ENCODE measurements at places on chromosomes 3 and 15.

DNA sequence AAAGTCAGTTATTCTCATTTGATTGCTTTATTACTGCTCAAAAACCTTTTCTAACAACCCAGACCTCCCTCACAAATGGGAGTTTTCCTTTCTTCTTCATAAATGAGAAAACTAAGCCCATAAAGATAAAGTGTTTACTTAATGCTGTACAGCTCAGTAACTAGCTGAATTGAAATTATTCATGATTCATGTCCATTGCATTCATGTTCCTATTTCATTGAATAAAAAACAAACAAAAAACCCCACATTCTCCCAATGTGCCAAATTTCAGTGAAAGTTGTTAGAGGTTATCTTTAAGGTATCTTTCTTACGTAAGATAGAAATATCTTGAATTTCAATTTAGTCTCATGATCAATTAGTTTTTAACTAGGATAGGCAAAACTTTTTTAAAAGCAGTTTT, 2.8 kb downstream of the PLSCR2 start:
- no peak for DNase-seq

DNA sequence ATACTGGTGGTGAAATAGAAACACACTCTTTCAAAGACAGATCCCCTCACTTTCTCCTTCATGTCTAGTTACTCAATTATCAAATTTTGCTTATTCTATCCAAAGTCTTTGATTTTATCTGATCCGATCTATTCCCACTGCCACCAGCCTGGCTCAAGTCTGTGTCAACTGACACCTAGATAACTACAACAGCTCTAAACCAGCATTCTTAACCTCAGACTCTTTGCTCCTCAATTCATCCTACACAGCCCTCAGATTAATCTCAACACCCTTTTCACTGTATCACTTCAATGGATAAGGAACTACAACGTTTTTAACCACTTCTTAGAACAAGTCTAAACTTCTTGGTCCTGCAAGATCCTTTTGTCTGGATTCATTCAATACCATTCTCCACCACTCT, 9.1 kb downstream of the KPNA1 start:
- no peak for DNase-seq

DNA sequence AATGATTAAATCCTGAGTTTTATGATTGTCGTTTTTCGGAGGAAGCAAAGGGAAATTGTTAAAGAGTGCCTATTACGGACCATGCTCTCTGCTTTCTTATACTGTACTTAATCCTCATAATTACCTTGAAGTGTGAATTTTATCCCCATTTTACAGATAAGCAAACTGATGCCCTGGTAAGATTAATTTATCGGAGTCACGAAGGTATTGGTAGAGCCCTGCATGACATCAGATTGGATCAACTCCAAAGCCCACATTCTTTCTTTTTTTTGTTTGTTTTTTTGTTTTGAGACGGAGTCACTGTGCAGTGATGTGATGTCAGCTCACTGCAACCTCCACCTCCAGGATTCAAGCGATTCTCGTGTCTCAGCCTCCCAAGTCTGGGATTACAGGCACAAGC, 1.6 kb upstream of the GNB4 start:
- no peak for DNase-seq

DNA sequence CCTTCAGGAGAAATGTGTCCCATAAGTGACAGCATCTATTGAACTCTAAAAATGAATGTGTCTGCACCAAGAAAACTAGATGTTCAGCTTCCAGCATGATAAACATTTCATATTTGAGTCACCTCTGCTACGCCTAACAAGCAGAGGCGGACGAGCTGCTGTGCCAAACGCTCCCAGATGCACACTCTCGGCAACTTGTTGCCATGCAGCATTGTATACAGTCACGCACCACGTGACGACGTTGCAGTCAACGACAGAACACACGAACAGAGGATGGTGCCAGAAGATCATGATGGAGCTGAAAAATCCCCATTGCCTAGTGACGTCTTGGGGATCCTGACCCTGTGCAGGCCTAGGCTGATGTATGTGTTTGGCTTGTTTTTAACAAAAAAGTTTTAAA, 137.5 kb downstream of the XXYLT1 start:
- no peak for DNase-seq

DNA sequence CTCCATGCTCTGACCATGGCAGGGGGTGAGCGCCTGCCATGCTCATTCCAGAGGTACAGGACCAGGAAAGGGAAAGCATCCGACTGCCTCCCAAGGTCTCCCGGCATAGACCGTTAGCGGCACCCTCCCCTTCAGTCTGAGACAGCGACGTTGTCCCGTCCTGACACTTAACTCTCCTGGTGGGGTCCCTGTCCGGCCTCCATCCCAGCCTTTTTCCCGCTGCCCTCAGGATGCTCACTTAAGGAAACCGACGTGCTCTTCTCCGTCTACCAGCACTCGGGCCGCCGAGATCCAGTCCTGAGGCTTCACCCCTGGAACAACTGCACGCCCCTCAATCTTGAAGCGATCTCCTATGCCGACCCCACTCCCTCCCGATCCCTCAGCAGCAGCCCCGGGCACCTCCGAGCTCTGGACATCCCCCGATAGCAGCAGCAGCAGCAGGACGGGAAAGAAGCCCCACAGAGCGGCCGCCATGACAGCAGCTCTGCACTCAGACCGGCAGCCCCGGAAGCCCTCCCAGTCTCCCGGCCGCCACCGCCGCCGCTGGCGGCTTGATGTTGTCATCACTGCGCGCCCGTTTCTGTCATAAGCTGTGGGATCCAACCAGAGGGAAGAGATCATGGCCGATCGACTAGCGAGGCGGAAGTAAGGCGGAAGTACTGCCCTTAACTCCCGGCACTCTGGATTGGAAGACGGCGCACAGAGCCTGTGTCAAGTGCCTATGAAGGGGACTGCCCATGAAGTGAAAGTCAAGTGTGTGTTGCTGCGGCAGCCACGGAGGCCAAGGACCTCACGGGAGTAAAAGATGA, at the start of the genes EMC7 and PGBD4:
Gene EMC7, minus strand, starts transcription at position 497 of the 809 bp plus-strand sequence. Its CDS starts 23 bp downstream, at position 474.
Gene PGBD4, plus strand, starts transcription at position 718 of the 809 bp plus-strand sequence. CDS start 449 bp downstream, outside the sequence.
- DNase-seq: peak; percentile 99

DNA sequence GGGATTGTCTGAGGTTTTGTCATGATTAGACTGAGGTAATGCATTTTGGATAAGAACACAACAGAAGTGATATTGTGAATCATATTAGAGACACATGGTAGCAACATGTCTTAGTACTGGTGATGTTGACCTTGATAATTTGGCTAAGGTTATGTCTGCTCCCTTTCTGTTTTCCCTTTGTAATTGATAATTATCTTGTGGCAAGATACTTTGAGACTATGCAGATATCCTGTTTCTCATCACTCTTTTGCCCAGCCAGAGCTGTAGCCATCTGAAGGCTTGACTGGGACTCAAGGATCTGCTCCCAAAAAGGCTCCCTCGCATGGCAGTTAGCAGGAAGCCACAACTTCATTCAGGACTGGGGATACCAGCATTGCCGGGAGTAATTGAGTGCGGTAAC, 35.3 kb upstream of the LARS2 start:
- no peak for DNase-seq

- no peak for DNase-seq
Measured at GRCh38 chr15:78420766-78421165, 17.2 kb upstream of the IREB2 start.

- DNase-seq: no peak
Measured at GRCh38 chr3:59473636-59474035, 423.8 kb upstream of the CFAP20DC start.

DNA sequence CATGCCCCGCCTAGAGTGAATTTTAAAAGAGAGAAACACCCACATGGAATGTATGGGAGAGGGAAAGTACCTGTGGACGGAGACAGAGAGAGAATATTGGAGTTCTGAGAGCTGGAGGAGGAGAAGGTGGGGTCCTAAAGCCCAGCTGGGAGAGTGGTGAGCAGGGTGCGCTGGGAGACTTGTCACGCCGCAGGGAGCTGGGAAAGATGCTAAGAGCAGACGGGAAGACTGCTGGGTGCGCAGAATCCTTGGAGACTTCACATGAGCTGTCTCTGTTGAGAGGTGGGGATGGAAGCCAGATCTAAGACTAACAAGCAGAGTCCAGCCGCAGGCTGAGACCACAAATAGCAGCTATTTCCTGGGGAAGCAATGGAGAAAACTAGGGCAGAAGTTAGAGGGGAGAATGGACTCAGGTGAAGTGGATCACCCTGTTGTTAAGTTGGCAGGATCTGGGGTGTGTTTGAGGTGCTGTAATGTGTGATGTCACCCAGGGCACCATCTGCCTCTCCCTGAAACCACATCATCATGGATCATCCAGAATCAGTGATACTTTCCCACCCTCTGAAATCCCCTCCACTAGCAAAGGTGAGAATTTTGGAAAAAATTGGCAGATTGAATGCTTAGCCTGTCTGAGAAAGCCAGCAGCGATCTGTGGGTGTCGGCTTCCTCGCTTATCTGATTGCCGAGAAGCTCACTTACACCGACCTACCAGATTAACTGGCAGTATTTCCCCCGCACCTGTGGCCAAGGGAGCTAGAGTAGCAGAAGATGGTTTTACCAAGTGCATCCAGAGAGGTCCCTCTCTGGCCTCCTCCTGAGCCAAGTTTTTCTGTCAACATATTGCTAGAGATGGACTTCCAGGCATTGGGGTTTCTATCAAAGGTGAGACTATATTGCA, 174.8 kb upstream of the BHLHE40 start:
- no peak for DNase-seq

GRCh38 chr3:149080011-149080698, 6.2 kb downstream of the HLTF start:
- no peak for DNase-seq

DNA sequence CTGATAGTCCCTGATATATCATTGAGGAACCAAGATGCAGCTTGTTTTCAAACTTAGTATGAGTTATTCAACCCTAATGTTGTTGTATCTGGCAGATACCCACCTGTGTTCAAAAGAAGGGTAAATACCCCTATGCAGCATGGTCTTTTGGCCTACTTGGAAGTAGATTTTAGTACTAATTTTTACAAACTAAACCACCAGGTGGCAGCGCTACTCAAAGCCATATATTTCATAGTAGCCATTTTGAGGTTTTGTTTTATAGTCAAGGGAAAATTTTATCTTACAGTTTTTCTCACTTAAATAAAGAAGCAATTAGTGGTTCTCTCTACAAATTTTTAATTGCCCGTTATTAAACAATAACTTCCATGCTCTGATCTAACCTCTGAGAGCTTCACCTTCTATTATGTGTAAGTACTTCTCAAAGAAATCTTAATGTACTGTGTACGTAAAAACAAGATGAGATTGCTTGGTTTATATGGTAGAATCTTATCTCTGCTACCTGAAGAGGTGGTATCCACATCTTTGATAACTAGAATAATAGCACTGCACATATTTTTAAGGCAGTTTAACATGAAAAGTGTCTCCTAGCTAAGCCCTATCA, 31.5 kb upstream of the MLF1 start:
- DNase-seq: no peak

DNA sequence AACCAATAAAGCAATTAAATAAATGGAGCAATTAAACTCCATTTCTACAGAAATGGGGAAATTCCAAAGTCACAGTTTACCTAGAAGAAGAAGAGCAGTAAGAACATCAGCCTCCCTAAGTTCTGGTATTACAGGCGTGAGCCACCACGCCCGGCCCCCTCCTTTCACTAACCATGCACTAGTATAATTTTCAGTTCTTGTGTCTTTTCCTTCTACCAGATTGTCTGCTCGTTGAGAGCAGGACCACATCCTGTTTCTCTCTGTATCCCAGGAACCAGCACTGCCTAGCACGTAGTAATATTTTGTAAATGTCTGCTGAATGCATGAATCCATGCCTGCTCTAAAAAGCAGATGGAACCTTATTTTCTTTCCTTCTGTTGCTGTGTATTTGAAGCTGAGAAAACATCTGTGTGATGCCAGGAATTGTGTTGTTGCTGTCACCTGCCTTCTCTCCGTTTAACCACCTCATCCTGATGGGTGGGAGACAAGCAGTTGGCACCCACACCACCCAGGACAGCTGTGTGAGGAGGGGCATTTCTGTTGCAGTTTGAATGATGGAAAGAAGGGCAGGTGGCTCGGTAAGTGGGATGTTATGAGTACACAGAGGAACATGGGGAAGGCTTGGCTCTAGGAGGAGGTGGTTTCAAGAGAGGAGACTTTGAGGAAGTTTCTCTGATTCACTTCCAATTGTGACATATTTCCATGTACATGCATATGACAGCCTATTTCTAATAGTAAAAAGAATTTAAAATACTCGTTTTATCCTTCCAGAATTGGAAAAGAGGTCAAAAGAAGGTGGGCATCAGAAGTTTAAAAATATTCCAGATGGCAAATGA, 30.1 kb downstream of the PXYLP1 start:
- no peak for DNase-seq

- no peak for DNase-seq
Measured at GRCh38 chr3:50423543-50423942, 64.2 kb upstream of the TMEM115 start.

- no peak for DNase-seq
Measured at GRCh38 chr3:174083706-174084105, 686.2 kb downstream of the NLGN1 start.

- DNase-seq: no peak
Measured at GRCh38 chr3:10023587-10024310, 2.5 kb upstream of the FANCD2 start.

- DNase-seq: no peak
Measured at GRCh38 chr3:189806171-189806951, 175.2 kb downstream of the TP63 start.

GRCh38 chr3:148742118-148742517, 44.4 kb downstream of the AGTR1 start:
- DNase-seq: no peak

- DNase-seq: no peak
Measured at GRCh38 chr3:63872135-63872924, 8.7 kb downstream of the ATXN7 start.

DNA sequence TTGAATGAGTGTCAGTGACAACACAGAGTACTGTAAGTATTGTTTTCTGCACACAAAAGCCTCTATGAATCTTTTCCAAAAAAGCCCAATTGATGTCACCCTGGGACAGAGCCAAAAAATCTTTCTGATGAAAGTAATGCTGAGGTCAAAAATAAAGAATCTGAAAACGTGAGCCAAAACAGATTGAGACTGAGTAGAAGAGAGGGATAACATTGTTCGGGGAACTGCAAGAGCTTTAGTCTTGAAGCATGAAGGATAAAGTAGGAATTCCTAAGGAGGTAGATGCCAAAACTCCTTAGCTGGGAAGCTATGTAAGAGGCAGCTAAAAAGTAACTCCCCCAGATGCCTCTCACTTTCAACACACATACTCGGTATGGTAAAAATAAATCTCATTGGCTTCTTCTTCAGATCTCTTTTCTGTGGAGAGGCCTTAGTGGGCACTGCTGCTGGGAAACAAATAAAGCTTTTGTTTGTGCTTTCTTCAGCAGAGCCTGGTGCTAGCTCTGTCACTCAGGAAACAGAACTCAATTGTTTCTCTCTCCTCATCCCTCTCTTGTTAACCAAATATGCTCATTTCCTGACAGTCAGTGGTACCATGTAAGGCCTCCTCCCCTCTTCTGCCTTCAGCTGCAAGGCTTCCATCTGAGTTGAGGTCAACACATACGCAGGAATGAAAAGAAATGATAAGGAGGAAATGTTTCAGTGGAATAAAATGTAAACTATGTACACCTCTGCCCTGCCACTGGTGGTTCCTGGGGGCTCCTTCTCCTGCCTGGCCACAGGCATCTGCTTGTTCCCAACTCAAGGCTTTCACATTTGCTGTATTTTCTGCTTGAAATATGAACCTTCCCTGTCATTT, 58.1 kb downstream of the CD200 start:
- no peak for DNase-seq
